NCI-H1930 (cell line): ENCODE measurements at places on chromosomes 1 and 21.

- DNase-seq: no peak
Measured at GRCh38 chr1:27873671-27874384, 1.5 kb downstream of the THEMIS2 start.

DNA sequence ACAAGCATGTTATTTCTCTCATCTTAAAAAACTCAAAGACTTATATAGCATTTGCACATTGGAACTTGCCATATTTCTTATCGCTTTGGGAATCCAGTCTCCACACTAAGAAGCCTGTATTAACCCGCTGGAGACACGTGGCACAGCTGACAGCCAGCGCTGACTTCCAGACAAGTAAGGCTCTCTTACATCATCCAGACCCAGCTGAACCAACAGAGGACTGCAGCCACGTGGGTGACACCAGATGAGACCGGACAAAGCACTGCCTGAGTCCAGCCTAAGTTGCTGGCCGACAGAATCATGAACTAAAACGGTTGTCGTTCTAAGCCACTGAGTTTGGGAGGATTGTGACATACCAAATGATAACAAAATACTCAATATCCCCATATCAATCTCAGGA lies 6.3 kb upstream of the CD247 start:
- no peak for DNase-seq

DNA sequence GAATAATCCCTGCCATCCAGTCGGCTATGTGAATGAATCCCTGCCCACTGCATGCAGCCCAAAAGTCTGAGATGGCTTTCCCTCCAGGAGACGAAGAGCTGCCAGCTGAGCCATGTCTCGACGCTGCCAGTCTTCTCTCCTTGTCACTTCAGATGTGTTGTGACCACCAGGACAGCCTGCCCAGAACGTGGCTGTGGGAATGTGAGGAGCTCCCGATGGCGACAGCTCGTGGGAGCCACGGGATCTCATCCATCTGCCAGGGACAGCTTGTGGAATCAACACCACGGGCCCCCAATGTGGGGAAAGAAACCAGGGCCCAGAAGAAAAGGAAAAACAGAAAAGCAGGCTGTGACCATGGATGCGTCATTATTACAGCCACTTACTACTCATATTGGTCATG lies 67.2 kb downstream of the NFASC start:
- no peak for DNase-seq

DNA sequence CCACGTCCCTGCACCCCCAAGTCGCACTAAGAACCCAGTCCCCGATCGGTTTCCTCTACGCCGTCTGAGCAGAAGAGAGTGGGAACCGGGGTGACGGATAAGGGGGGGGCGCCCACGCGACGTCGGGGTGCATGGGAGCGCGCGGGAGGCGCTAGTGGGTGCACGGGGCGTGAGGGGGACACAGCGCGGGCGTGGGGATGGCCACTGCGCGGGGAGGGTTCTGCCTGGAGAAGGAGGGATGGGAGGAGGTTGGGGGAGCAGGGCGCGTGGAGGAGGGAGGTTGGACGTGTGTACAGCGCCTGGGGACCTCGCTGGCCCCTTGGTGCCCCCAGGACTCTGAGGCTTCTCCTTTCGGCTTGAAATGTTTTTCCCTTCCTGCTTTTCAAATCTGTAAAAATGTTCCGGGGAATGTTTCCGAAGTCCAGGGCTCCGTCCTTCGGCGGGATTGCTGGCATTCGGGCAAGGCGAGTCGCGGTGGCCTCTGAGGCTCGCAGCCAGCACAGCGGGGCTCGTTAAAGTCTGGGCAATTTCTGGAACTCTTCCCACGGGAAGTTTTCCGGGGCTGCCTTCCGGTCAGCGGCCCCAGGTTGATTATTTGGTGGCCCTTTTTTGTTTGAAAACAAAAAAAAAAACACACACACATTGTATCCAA lies 13.1 kb downstream of the RNF220 start:
- DNase-seq: no peak

DNA sequence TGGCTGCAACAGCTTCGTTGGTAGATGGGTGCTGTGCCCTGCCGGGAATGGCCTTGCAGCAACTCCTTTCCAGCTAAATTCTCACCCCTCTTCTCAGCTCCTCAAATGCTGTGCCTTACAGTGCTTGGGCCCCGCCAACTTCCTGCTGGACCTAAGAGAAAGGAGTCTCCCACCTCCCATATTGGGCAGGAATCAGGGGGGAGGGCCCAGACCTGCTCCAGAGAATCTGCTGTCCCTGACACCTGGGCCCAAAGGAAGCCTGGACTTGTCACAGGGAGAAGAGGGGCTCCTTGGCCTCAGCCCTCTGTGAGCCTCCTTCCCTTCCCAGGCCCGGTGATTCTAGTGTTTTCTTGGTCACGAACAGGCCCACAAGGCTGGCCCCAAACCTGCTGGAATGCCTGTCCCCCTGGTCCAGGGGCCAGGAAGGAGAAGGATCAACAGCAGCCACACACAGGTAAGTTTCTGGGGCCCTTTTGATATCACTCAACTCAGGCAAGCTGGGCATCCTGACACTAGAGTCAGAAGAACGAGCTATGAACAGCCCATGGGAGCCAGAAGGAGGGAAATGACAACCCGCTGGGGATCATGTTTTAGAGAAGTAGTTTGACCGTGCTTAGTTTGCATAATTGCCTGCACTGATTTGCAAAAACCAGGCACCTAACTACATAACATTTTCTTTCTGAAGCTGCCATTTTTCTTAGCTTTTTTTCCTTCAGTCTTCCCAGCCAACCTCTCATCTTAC lies 86.2 kb downstream of the CD247 start:
- no peak for DNase-seq

- no peak for DNase-seq
Measured at GRCh38 chr1:188719735-188720134, 1757.9 kb downstream of the BRINP3 start.

GRCh38 chr1:163094182-163094581 lies 25.0 kb downstream of the RGS4 start:
- no peak for DNase-seq

DNA sequence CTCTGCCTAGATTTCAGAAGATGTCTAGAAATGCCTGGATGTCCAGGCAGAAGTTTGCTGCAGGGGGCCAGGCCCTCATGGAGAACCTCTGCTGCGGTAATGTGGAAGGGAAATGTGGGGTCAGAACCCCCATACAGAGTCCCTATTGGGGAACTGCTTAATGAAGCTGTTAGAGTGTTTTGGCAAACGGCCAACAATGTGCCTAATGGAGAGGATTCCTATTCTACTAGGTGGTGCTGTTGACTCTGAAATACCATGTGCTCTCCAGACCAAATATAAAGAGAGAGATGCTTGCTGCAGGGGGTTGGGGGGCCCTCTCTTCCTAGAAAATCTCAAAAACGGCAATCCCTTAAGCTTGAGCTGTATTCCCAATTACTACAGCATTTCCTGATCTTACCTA lies 57.1 kb upstream of the DR1 start:
- no peak for DNase-seq

DNA sequence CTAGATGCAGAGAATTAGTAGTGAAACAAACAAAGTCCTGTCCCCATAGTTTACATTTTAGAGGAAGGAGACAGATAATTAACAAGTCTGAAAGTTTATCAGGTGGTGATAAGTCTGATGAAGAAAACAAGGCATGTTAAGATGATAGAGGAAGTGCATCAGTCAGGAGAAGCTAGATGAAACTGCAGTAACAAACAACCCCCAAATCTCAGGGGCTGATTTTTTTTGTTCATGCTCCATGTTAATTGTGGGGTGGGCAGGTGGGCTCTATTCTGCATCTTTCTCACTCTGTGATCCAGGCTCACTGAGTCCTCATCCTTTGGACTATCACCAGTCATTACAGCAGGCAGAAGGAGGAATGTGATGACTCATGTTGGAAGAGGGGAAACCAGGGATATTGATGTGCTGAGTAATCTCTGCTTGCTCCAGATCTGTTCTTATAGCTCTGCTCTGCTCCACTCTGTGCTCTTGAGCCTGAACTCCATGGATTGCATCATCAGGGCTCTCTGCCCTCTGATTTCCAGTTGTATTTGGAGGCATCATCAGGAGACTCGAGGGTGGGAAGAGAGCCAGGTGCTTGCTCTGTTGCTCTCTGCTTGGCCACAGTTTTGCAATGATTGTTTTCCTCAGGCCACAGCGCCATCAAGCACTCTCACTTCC lies 166.9 kb downstream of the IER5 start:
- DNase-seq: no peak

- no peak for DNase-seq
Measured at GRCh38 chr1:54798769-54799641, 2.1 kb downstream of the TTC22 start.

DNA sequence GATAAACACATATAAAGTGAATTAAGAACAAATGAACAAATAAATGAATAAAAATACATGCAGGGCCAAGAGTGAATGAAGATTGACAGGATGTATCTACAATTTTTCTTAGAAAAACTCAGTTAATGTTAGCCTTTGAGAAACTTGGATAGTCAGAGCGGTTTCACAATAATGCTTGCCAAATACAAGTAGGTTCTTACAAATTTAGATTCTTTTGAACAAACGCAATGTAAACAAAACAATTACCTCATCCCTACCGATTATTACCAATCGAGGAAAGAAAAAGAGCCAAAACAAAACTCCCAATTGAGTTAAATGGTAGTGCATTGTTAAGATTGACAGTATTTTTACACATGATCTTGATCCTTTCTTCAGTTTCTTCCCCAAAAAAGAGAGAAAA lies 176.9 kb upstream of the DEPDC1 start:
- no peak for DNase-seq

DNA sequence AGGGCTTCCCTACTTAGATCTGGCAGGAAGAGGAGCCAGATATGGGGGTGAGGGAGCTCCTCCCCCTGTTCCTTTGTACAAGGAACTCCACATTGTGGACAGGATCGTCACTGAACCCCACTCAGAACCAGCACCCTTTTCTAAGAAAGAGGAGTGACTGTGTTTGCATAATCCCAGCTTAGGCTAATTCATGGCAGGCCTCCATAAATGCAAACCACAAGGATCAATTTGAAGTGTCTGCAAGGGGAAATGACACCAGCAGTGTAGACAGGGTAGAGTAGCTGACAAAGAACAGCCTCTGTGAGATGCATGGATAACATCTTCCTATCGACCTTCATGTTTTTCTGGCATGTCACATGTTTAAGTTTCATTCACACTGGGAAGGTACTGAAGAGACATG lies 11.7 kb downstream of the MX1 start:
- DNase-seq: no peak

GRCh38 chr1:48617252-48617651 lies 145.2 kb upstream of the SPATA6 start:
- DNase-seq: no peak

GRCh38 chr1:204780630-204781029 lies 90.0 kb upstream of the NFASC start:
- no peak for DNase-seq

DNA sequence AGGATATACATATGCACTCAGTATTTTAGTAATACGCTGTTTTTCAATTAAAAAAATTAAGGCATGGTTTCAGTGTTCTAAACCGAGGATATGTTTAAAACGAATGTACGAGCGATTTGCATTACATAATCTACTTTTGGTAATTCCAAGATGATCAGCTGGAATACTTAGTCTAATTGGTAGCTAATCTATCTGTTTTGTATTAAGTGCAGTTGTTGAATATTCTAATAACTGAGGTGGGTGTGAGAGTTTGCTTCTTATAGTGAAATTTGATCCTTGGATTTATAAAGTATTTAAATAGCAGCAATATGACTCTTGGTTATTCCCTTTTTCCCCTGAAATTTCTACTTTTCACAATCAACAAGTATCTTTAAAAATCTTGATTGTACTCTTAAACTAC lies 1.3 kb downstream of the RNF2 start:
- DNase-seq: no peak

- no peak for DNase-seq
Measured at GRCh38 chr1:209158851-209159250, 424.7 kb upstream of the CAMK1G start.

GRCh38 chr1:201019321-201019977 lies 4.1 kb downstream of the KIF21B start:
- DNase-seq: no peak

- no peak for DNase-seq
Measured at GRCh38 chr1:171668372-171668771, 15.9 kb upstream of the MYOC start.

DNA sequence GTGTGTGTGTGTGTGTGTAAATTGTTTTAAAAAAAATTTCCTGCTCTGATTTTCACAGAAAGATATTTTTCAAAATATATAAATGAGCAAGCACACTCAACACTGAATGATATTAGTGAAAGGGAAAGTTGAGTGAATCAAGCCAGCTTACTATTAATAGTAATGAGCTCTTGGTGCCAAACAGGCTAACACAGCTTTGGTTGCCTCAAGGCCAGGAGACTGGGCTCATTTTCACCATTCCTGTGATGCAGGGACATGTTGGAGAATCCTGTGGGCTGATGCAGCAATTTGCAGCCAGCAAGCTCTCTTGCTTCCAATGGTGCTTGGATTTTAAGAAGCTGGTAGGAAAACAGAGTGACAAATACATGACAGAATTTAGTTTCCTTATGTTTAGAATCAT lies 30.2 kb downstream of the PLA2G4A start:
- no peak for DNase-seq

DNA sequence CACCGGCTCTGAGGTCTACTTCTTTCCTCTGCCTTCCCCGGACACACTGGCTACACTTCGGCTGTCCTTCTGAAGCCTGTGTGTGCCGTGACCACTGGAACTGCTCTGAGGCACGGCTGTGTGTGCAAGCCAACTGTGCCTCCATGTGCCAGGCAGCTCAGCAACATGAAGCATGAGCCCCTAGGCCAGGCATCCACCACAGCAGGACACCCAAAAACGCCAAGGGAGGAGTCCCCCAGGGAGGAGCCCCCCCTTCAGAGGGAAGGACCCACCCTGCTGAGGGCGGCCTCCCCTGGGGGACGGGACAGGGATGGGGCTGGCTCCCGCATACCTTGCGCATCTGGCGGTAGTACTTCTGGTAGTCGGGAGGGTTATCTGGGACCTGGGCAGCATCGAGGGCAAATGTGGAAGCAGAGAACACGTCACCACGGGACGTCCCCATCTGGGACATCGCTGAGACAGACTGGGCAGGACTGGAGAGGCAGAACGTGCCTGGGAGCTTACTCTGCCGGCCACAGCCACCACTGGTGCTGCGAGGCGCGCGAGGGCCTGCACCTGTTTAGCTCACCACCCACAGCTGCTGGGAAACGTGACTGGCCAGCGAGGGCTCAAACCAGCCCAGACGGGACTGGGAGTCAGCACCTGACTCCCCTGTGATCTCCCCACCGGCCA lies 20.5 kb downstream of the LSS start:
- DNase-seq: no peak

DNA sequence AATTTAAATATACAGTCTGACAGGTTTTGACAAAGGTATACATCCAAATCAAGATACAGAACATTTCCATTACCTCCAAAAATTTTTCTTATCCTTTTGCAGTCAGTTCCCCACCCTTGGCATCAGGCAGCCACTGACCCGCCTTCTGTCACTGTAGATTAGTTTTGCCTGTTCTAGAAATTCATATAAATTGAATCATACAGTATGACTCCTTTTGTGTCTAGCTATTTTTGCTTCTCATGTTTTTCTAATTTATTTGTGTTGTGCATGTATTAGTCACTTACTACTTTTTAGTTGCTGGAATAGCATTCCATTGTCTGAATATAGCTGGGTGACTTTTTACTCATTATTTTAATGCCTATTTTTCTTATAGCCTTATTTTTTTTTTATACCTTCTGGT lies 3.8 kb downstream of the UTP25 start:
- no peak for DNase-seq
